ENCODE measurements at places on chromosomes 11 and 22.

DNA sequence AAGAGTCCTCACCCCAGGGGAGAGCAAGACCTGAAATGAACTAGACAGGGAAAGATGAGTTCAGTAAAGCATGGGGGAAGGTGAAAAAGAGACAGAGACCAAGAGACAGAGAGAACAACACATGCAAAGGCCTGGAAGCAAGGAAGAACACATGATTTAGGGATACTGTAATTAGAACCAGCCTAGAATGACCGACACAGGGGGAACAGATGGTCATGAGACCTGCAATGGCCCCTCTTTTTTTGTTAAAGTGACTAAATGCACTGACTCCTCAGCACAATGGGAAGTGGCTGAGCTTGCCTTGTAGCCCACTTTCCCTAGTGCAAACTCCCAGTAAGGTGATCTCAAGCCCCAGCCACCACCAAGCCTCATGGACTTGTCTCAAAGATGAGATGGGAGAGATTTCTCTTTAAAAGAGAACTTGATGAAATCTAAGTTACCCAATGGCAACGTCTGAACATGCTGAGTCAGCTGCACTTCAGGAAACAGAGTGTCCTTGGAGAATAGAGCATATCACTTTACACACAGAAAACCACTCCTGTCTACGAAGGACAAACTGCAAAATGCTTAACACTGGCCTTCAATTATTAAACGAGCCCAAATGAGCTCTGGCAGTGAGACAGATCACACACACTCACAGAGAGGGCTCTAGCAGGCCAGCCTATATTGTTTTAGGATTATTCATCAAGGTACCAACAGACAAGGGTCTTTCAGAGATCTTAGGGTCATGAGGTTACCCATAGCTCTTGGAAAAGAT lies 91.0 kb downstream of the SERGEF start:
- no peak for DNase-seq

DNA sequence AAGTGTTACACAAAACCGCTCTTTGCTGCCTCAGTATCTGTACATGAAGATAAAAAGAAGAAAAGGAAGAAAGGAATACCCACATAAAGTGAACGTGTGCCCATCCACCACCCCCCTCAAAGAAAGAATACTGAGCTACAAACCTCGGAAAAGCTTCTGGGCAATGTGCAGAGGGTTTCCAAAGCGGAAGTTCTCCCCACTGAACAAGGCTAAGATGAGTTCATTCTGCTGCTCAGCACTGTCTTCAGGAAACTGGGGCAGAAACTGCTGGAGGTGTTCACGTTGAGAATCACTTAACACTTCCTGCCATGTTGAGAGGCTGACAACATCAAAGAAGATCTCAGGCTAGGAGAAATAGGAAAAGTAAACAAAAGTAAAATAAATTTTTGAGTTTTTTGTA lies 6.9 kb downstream of the NFRKB start:
- DNase-seq: no peak

DNA sequence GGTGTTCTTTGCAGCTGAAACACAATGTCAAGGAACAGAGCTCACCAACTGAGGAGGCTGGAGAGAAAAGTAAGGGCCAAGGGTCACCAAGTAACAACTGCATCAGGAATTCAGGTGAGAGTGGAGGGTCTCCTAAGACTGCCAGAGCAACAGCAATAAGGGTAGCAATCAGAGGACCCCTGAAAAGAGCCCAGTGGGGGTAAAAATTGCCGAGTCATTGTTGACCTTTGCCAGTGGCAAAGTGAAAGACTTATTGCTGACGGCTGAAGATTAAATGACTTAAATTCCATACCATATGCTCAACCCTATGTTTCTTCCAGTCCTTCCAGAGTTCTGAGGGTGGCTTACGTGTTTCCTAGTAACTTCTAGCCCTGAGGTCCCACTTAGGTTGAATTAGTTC lies 51.9 kb upstream of the ARHGAP42 start:
- peak; percentile 82 for DNase-seq

DNA sequence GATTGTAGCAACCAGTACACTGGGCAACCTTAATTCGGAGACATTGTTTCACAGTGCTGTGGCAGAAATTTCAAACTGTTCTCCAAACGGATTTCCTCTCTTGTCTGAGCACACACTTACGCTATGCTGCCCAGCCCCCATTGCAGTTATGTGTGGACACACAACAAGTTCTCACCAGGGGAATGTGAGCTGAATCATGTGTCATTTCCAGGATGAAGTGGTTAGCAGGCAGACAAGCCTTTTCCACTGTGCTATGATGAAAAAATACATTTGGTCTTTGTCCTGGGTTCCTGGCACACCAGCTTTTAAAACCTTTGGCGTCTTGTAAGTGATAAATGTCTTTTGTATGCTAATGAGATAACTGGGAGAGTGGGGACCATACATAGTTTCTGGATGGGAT lies 46.9 kb upstream of the SYT9 start:
- DNase-seq: peak; percentile 58

Measured in NCI-H82 (cell line).